DND-41 (cell line): ENCODE measurements at places on chromosomes 2 and 18.

DNA sequence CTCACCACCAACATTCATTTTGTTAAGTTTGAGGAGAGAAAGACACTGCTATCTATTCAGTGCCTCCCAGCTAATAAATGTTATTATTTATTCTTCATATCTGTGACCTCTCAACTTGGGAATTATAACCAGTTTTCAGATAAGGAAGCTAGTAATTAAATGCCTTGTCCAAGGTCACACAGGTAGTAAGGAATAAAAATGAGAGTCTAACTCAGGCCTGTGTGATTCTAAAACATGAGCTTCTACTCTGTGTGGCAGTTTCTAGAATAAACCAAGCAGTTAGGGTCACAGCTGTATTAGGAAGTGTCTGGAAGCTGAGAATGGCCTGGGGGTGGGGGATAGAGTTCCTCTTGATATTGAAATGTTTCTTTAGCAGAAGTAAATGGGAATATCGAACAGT, 137.8 kb upstream of the LRATD1 start:
- no peak for DNase-seq

GRCh38 chr2:19538411-19538963, 180.1 kb upstream of the OSR1 start:
- DNase-seq = no peak

GRCh38 chr2:110743600-110743999, 11.2 kb downstream of the ACOXL start:
- DNase-seq = no peak

- no peak for DNase-seq
These were observed 140.0 kb downstream of the ANTXR1 start for GRCh38 chr2:69152847-69153583.

- DNase-seq = no peak
These were observed 594.9 kb upstream of the ID2 start for GRCh38 chr2:8086796-8087479.

- DNase-seq = no peak
These were observed 20.5 kb upstream of the SLC35F5 start for GRCh38 chr2:113776949-113777348.

DNA sequence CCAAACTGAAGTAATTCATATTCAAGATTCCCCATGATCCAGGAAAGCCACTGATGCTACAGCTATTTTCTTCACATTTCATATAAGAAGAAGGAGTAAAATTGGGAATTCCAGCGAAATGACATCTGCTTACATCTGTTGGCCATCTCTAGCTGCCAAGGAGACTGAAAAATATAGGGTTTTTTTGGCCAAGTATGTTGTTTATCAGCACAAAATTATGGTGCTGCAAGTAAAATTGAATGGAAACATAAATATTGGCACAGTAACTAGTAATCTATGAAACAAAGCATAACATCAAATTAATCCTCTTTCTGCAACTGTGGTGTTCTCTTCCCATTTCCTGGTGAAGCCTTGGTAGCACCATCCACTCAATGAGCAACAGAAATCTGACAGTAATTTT, 649.5 kb upstream of the ZNF804A start:
- DNase-seq = no peak

GRCh38 chr2:144170179-144170578, 349.7 kb downstream of the ZEB2 start:
- no peak for DNase-seq

GRCh38 chr18:37721544-37722522, 156.2 kb upstream of the CELF4 start:
- DNase-seq = no peak

GRCh38 chr18:22223254-22223964, 54.0 kb downstream of the GATA6 start:
- no peak for DNase-seq

- no peak for DNase-seq
These were observed 54.9 kb downstream of the TET3 start for GRCh38 chr2:74039611-74040010.

DNA sequence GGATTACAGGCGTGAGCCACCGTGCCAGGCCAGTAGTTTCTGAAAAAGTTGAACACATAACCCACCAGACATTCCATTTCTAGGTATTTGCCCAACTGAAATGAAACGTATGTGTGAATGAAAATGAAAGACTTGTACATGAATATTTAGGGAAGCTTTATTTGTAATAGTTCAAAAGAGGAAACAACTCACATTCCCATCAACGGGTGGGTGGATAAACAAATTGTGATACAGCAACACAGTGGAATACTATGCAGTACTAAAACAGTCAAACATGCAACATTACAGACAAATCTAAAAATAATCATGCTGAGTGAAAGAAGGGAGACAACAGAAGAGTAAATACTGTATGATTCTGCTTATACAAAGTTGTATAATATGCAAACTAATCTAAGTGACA, 46.8 kb downstream of the TMEM131 start:
- no peak for DNase-seq

GRCh38 chr18:63374540-63374939, 7.5 kb upstream of the KDSR start:
- DNase-seq = no peak

GRCh38 chr18:38801640-38802039, 1236.0 kb upstream of the CELF4 start:
- no peak for DNase-seq

DNA sequence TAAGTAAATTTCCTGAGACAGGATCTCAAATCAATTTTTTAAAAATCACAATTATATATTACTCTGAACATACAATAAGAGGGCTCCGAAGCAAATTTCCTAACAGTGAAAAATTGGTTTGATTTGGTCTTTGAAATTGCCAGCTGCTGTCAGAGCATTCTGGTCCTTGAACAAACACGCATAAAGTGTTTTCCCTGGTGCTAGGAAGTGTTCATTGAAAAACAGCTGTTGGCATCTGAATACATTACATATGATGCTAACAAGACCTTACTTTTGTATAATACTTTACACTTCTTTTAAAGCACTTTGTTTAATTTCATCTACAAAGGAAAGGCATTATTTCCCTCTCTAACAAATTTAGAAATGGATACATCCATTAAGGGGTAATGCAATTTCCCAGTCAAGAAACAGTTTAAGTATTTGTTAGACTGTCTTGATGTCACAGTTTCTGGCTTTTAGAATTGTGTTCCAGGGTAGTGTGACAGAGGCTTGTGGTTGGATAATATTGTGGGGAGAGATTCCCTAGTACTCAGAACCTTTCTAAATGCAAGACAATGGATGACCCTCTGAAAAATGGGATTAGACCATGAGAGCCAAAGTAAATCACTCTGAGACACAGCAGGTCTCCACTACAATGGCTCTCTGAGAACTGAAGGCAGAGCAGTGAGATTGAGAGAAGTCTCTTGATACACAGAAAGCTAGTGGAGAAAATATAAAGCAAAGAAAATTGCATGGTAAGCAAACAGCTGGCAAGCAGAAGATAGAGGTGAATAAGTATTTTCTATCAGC, 299.0 kb downstream of the TRIB2 start:
- DNase-seq = no peak

DNA sequence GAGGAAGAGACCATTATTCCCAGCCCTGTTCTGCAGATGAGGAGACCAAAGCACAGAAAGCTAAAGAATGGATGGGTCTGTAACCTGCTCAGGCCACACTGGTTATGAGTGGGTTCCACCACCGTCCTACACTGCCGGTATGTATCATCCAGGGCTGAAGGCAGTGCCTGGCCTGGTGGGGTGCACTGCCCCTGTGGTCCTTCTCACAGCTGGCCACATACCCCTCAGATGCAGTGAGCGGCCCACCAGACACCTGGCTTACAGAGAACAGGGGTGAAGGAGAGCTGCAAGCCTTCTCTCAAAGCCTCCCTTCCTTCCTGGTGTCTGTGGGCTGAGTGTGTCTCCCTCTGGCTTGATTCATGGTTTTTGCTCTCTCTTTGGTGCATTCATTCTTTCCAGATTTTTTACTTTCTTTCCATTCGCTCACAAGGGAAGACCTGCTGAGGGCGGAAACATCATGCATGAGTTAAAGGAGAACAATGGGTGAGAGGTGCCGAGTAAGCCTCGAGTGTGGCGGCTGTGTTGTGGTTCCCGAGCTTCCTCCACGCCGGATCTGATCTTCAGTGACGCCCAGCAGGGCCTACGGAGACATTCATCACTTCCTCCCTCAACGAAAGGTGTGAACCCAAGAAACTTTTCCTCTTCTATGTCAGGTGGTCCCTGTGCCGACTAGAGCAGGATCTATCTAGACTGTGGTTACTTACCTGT, 62.1 kb upstream of the REL start:
- no peak for DNase-seq

DNA sequence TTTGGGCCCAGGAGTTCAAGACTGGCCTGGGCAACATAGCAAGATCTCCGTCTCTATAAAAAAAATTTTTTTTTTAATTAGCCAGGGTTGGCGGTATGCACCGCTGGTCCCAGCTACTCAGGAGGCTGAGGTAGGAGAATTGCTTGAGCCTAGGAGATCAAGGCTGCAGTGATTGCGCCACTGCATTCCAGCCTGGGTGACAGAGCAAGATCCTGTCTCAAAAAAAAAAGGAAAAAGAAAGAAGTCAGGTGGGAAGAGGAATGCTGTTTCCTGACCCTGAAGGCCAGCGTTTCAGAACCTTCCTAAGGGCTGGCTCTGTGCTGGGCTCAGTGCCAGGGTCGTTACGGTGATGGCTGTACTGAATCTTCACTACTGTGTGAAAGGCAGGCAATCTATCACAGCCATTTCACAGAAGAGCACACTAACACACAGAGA, 35.0 kb upstream of the AGAP1 start:
- DNase-seq = no peak

- no peak for DNase-seq
These were observed 3.3 kb downstream of the SKOR2 start for GRCh38 chr18:47248115-47248603.

GRCh38 chr2:31286961-31287550, 53.1 kb downstream of the EHD3 start:
- no peak for DNase-seq

GRCh38 chr2:228039752-228040534, 141.5 kb downstream of the SPHKAP start:
- no peak for DNase-seq

DNA sequence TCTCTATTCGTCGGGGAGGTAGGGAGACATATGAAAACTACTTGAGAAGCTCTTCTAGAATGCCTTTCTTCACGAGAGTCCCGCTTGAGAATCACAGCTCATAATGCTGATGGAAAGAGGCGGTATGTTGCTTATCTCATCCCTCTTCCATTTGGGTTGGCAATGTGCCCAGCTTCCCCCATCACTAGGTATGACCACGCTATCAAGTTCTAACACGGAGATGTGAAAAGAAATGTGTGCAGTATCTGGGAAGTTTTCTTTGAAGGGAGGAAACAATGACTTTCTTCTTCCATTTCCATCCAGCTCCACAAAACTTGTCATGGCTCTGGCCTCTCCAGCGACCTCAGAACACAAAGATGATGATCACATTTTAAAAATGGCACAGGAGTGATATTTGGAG, 742.4 kb downstream of the DCDC2C start:
- no peak for DNase-seq

GRCh38 chr2:230794497-230794896, 70.2 kb upstream of the ITM2C start:
- no peak for DNase-seq

GRCh38 chr2:175852879-175853615, 149.0 kb downstream of the LNPK start:
- DNase-seq = no peak

- DNase-seq = no peak
These were observed 16.9 kb upstream of the CYBRD1 start for GRCh38 chr2:171505374-171505773.

DNA sequence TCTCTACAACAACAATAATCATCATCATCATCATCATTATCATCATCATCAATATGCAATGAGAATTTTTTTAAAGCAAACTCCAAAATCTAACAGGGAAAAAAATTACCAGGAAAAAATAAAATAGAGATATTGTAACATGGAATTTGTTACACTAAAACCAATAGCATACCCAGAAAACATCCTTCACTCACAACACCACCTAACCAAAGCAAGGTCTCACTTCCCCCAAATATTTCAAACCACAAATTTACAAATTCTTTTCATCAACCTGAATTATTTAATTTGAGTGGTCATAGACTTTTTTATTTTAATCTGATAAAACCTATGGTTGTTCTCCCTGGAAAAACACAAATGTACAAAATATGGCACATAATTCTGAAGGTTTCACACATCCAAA, 11.2 kb downstream of the ITSN2 start:
- no peak for DNase-seq

DNA sequence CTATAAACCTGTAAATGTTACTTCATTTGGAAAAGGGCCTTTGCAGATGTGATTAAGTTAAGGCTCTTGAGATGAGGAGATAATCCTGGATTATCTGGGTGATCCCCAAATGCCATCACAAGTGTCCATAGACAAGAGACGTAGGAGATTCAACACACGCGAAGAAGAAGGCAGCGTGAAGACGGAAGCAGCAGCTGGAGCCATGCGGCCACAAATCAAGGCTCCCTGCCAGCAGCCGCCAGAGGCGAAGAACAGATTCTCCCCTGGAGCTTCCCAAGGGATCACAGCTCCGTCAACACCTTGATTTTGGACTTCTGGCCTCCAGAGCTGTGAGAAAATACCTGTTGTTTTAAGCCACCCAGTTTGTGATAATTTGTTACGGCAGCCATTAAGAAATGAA, 11.0 kb upstream of the VAPA start:
- no peak for DNase-seq

DNA sequence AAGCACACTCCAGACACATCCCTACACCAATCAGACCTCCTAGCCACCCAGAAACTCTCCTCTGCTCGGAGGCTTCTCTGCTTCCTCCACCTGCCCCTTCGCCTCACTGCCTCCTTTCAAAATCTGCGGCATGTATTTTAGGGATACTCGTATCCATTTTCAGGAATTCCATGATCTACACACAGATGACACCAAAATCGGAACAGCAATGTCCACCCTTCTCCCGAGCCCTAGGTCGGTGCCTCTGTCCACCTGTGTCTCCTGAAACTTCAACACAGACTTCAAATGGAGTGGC, 1.4 kb upstream of the SH3BP4 start:
- no peak for DNase-seq

DNA sequence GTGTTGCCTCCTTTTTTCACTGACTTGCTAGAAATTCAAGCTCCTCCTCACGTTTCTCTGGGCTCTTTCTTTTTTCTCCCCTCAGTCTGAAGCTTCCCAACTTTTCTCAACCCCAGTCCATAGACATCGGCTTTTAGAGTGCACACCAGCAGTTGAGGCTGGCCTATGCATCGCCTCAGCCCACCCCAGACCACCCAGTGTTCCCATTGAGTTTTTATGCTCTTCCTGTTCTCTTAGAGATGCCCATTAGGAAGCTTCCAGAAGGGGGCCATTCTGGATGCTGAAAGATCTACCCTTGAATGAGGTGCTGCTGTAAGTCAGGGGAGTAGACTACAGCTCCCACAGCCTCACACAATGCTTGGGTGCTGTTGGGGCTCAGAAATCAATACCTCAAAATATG, 12.0 kb upstream of the GYPC start:
- no peak for DNase-seq

DNA sequence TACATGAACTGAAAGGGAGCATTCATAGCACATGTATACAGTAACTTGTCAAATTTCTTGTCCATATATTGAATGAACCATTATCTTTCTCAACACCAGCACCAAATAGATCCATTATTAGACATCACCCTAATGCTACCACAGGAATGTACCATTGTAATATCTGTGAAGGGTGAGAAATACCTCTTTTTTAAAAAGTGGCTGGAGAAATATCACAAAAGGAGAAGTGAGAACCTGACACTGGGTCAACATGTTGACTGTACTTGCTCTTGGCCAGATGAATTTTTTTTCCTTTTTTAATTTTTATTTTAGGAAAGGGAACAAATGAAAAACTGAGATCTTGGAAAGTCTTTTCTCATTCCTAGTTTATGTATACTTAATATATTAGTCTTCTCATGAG, 63.5 kb downstream of the CAVIN2 start:
- no peak for DNase-seq

GRCh38 chr2:11154016-11154922, 998 bp upstream of the SLC66A3 start:
- DNase-seq = no peak
